ENCODE measurements at places on chromosomes 13 and 19. TPM values are rescaled to one million over a fixed set of nuclear protein-coding genes. Genes with fewer than 3 reads are reported as not detected.

LRG1 gene
- total RNA-seq, result not detected

VAV1 gene
- total RNA-seq, result 5.6 TPM

TNFRSF19 gene
- 0.80 TPM for total RNA-seq

MBD3L2 gene
- total RNA-seq, result not detected

ZNF814 gene
- 5.2 TPM for total RNA-seq
